ENCODE measurements at places on chromosomes 3 and 15. TPM values are rescaled to one million over a fixed set of nuclear protein-coding genes. Genes with fewer than 3 reads are reported as not detected.

GRCh38 chr15:48695827-48696573 lies 50.5 kb upstream of the FBN1 start:
- H3K4me1 ChIP-seq: no peaks in the 10 kb centered on the region
- H3K36me3 ChIP-seq: no peaks in the 10 kb centered on the region
- no peak overlapping the region for H3K4me3 ChIP-seq
- no peak for DNase-seq

Gene PPP1R14D
- 1.7 TPM for total RNA-seq

GRCh38 chr3:87101861-87102625 lies 111.1 kb upstream of the VGLL3 start:
- DNase-seq: no peak
- no peaks in the 10 kb centered on the region for H3K27me3 ChIP-seq
- no peaks in the 10 kb centered on the region for H3K36me3 ChIP-seq
- no peak overlapping the region for H3K4me3 ChIP-seq

DNA sequence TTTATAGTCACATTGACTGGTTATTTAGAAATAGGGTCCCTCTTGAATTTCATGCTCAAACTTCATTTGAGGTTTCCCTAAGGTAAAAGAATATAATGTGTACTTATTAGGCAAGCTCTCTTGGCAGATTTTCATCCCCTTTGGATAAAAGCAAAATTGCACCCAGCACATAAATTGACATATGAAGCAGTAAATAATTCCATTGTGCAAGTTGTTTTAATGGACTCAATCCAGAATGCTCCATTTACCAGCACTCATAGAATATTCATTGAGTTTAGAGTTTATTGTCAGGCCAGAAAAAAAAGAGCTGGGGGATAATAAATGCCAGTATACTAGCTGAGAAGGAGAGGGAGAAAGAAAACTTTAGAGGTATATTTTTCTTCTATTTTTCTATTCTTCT lies 136.8 kb downstream of the TPRG1 start:
- peak overlapping the region; percentile 32 for H3K27ac ChIP-seq
- no peak overlapping the region for H3K4me3 ChIP-seq
- H3K36me3 ChIP-seq: no peaks in the 10 kb centered on the region
- peaks cover 53% of the 10 kb centered on the region for H3K4me1 ChIP-seq
- DNase-seq: no peak

GRCh38 chr3:195718477-195718984 lies 2.2 kb upstream of the MUC20 start:
- no peak for DNase-seq
- peak overlapping the region; percentile 30 for H3K27ac ChIP-seq
- peaks cover 19% of the 10 kb centered on the region for H3K4me1 ChIP-seq
- H3K4me3 ChIP-seq: no peak overlapping the region
- H3K36me3 ChIP-seq: peaks cover 16% of the 10 kb centered on the region
- H3K27me3 ChIP-seq: no peaks in the 10 kb centered on the region

Data from mesothelial cell of epicardium (in vitro differentiated cells).